ENCODE measurements at places on chromosomes 3 and 15.

DNA sequence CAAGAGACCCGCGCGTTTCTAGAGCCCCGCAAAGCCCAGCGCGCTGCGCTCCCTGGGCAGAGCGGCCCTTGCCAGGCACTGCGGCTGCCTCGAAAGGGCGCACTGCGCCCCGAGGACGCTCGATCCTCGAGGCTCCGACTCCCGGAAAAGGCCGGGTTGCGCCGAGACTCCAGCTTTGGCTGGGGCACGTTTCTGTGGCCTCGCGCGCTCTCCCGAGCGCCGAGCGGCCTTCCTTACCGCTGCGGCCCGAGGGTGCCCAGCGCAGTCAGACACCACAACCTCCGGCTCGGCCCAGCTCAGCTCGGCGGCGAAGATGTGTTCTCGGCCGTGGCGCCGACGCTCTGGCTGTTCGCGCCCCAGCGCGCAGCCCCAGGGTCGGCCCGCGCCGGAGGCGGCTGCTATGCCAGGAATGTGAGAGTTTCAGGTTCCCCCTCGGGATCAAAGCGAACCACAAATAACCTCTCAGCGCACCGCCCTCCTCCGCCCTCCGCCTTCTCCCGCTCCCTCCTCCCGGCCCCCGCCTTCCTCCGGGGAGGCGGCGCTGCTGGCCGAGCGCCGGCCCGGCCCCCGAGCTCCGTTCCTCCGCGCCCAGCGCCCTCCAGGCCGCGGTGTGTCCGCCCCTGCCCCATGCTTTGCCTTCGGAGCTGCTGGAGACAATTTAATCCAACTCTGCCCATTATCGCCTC lies at the start of gene AMOTL2:
TSS of gene AMOTL2 (minus strand) at position 343 of the 686 bp plus-strand sequence. CDS start 3,014 bp downstream, outside the sequence.
- peak; percentile 74 for DNase-seq

DNA sequence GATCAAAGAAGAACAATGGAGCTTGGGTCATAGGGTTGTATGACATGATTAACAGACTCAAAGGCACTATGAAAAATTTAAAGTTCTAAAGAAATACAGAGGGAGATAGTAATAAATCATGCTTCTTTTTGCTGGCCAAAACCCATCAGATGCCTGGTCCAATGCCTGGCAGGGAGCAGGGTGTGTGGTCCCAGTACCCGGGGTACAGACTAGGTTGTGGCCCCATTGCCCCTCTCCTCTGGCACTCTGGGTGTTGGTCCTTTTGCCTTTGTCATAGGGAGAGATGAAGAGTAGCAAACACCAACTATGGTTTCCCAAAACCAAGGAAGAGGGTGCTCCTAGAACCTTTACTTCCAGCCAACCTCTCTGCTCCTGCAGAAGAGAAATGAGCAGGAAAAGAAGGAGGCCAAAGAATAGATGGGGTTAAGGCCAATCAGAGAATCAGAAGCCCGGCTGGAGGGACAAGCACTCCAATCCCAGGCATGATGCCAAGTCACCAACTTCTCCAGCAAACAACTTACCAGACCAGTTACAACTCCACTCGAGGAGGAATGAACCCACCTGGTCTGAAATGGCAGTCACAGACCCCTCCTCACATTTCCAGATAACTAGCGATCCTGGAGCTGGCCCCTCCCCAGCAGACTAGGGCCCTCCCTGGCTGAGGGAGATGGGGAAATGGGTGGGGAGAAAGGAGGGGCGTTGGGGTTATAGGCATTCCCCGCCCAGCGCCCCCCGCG lies 1.8 kb downstream of the IGDCC3 start:
- DNase-seq = no peak

- DNase-seq = peak; percentile 80
Observed at GRCh38 chr15:94164202-94164807, 67.1 kb upstream of the MCTP2 start.

DNA sequence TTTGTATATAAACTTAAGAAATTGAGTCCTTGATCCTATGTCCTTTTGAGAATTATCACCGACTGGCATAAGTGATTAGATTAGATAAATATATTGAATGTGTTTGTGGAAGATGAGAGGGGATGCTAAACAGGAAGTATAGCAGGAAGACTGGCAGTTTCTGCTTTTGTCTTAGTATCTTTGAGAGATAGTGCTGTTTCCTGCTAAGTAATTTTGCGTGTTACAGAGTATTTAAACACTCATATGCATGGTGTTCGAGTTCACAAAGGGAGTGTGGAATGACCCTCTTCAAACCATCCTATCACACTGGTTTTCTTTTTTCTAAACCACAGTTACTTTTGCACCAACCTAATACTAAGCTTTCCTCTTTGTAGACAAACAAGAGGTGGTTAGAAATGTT lies 106.0 kb downstream of the KLHL25 start:
- DNase-seq = peak; percentile 36

GRCh38 chr3:182725372-182726251 lies 67.7 kb upstream of the ATP11B start:
- DNase-seq = no peak

DNA sequence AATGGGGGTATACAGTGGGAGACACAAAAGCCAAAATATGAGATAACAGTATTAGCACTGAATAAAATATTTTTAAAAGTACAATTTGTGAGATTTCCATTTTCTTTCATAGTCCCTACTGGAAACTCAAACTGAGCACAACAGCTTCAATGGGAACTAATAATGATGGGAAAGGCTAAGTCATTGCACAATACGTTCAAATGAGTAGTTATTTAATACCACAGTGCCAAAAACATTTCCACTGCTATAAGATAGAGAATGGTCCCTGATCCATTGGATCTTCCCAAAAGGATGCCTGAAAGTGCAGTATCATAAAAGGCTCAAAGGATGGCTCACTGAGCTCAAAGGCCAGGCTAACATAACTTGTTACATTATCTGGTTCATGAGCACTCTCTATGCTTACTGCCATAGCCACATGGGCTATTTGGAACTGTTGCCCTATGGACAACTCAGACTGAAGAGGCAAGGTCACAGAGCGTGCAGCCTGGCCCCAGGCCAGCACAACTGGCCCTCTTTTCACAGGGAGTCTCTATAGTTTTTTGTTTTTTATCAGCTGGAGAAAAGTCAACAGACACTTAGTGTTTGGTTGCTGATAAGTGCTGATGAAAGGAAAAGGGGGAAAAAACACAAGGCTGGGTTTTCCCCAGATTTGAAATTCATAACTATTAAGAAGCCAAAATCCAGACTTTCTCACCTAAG lies 54.1 kb upstream of the PPIB start:
- no peak for DNase-seq

DNA sequence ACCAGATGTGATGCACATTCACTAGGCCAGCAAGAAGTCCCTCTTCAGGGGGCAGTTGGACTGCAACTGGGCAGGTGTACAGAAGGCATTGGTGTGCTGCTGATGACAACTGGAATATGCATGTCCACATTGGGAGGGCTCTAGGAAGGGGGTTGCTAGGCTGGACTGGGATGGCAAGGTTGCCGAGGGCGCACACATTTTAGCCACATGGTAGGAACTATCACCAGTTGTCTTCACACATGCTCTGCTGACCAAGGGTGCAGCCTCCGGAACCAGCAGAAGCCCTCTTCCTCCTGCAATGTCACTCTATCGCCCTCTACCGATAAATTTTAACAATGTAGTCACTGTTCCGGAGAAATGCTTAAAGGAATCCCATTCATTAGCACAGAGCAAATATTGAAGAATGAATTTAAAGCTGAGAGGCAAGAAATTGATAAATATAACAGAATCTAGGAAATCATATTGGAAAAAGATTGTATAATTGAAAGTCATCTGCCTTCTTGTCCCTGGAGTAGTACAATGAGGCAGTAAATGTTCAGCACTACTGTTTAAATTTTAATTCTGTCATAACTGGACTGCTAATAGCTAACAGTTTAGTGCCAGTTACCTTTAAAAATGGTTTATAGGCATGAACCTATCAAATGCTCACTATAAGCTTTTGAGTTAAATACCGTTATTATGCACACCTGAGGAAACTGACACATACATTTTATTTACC lies 22.6 kb upstream of the LYSMD4 start:
- DNase-seq = peak; percentile 84

DNA sequence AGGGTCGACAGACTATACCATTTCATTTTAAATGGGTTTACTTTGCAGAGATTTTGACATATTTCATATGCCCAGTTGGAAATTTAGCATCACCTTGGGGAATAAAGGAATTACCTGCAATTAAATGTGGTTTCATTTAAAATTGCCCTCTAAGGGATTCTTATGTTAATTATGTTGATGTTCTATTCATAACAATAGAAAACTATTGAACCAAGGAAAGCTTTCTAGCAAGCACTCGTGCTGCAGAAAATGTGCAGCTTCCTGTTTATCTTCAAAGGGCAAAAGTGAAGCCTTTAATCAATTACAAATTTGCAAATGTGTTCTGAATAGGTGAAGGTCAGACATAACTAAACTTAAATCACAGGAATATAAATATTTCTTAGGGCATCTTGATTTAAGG lies 352.1 kb downstream of the CHST2 start:
- no peak for DNase-seq

DNA sequence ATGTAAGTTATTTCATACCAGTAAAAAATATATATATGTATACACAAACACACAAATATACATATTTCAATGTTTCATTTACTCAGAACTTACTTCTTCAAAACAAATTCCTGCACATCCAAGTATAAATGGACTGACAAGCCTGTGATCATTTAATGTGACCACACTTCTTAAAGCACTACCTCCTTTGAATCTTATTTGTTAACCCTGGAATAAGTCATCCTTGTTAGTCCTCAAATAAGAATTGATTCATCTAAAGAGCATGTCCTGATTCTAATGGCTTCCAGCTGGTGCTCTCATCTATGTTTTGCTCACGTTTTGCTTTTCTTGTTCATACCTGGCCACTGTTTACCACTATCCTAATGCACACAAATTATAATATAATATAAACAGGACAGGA lies 103.9 kb upstream of the UBP1 start:
- DNase-seq = no peak

DNA sequence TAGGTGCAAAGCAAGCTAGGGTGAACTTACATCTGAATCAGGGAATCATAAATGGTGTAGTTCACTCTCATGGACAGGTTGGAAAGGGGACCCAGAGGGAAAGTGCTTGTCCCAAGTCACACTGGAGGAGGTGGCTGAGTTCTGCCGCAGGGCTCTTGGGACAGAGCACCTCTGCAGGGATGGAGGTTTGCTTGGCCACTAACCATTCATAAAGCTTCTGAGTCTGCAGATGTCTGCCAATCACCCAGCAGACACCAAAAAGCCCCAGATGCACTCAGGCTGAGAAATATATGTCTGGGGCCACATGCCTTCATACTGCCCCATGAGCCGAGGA lies 17.9 kb upstream of the RTP2 start:
- no peak for DNase-seq

GRCh38 chr3:120311863-120312794 lies 27.1 kb upstream of the GPR156 start:
- DNase-seq = no peak

DNA sequence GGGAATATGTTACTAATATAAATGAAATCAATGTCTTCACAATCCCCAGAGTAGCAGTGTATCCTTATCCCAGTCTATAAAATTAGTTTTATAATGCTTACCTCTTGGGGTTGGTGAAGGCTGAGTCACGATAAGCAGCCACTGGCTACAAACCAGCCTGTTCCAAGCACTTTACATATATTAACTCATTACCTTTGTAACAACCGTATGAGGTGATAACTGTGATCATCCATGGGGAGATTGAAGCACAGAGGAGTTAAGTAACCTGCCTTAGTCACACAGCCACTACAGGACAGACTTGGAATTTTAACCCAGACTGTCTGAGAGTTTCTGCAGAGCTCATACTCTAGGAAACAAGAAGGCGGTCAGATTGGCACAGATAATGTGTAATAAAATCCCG lies 43.3 kb upstream of the MITF start:
- DNase-seq = no peak

- no peak for DNase-seq
Observed at GRCh38 chr3:140706360-140706759, 28.5 kb downstream of the TRIM42 start.

DNA sequence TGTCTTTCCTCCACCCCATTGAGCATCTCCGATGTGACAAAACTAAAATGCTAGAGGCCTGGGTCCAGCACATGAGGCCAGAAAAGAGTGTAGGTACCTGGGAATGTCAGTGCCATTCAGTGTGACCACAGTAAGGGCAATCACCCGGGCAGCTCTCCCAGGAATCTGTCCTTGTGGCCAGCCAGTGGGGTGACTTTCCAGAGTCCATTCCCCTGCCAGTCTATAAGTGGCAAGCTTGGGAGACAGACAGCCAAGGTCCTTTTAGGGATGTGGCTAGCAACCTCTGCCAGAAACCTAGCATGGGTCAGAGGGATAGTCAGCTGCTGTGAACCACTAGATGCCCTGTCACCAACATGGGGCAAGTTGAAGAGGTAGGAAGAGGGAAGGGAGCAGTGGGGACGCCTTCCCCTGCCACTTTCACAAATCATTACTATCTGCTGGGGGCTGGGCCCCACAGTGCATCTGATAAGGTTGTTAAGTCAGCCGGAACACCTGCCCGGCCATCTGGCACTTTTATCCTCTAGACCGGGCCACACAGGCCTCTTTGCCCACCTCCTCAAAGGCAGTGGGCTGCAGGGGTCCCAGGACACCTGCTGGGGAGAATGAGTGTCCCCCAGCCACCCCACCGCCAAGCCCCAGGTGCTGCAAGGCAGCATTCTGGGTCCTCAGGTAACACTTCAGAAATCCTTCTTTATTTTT lies 24.8 kb upstream of the DET1 start:
- DNase-seq = no peak

DNA sequence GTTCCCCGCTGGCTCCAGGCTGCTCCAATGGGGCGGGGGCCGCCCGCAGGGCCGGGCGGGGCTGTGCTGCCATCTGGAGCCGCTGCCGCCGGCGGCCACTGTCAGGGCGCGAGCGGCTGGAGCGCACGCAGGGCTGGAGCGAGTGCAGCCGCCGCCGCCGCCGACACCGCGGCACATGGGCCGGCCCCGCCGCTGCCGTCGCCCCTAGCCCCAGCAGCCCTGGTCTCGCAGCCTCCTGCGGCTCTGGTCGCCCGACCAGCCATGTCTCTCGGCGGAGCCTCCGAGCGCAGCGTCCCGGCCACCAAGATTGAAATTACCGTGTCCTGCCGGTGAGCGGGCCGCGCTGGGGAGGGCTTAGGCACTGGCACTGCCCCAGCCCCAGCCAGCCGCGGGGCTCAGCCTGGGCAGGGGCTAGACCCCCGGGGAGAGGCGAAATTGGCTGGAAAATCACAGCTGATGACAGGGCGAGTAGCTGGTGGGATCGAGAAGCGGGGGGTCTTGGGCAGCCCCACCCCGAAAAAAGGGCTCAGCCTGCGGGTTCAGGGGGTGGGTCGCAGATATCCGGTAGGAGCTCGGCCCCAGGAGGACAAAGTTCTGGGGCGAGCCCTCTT lies at the start of gene CPNE9:
TSS of gene CPNE9 (plus strand) at position 98 of the 611 bp plus-strand sequence. CDS start at position 262, 164 bp downstream.
- DNase-seq = no peak

- DNase-seq = peak; percentile 12
Observed at GRCh38 chr3:25661694-25662437, 2.8 kb downstream of the TOP2B start.

DNA sequence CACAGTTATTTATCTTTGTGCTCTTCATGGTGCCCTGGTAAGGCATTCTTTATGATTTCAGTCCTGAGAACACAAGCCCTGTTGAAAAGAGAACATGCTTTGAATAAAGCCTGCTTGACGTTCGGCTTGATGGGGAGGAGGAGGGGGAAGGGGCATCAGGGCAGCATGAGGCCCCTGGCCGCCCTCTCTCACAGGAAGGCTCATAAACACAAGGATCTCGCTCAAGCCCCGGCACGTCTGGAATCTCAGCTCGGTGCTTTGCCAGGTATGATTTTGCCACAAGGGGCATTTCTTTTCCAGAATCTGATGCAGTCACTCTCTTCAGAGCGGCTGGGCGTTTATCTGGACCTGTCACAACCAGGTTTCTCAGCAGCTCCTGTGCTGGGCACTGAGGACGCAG lies 129.4 kb downstream of the DNAJB8 start:
- no peak for DNase-seq

GRCh38 chr3:36876181-36876936 lies 68.5 kb downstream of the TRANK1 start:
- DNase-seq = no peak

All from NB4 (cell line).